ENCODE measurements at places on chromosomes 1 and 21.
A peak's percentile ranks its signal among the peaks of the same experiment; 100 is the strongest.

DNA sequence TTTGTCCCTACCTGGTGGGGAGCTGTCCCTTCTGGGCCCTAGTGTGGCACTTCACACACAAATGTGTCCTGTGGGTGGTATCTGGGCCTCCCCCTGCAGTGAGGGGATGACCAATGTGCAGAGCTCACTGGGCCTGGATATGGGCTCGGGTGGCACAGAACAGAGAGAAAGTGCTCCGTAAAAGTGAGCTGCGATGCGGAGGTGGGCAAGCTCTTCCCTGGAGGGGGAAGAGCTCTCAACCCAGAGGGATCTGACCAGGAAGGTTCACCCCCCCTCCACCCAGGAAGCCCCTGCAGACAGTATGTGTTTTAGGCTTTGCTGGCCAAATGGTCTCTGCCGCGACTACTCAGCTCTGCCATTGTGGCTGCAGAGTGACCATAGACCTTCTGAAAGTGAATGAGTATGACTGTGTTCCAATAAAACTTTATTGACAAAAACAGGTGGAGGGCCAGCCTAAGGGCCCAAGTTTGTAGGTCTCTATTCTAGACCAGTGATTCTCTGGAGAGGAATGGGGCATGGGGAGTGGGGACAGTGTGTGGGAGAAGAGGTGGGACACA is 8.6 kb upstream of the ITGB2 start:
- no peak for DNase-seq

DNA sequence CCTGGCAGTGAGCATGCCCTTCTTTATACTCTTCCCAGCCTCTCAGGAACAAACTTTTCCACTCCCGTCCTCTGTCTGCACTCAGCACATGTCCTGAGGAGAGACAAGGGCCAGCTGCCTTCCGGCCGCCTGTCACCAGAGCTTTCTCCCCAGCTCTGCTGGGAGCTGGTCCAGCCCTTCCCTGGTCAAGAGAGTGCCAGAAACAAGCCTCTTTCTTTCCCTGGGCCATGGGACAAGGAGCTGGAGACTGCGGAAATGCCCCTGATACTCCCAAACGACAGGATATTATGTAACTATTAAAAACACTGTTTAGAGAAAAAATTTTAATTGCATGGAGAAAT is 10.4 kb downstream of the LAMB3 start:
- no peak for DNase-seq

DNA sequence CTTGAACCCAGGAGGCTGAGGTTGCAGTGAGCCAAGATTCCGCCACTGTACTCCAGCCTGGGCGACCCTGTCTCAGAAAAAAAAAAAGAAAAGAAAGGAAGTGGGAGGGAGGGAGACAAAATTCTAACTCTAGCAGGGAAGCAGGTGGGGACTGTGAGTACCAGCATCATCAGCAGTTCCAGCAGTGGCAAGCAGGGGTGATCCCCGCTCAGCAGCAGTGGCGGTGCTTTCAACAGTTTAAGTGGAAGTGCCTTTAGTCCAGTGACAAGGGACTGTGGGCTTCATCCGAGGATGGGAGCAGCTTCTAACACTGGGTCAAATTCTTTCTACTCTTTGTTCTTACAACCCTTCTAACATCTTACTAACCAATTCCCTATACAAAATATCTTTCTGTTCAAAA is 858.1 kb upstream of the ADAMTS5 start:
- no peak for DNase-seq

DNA sequence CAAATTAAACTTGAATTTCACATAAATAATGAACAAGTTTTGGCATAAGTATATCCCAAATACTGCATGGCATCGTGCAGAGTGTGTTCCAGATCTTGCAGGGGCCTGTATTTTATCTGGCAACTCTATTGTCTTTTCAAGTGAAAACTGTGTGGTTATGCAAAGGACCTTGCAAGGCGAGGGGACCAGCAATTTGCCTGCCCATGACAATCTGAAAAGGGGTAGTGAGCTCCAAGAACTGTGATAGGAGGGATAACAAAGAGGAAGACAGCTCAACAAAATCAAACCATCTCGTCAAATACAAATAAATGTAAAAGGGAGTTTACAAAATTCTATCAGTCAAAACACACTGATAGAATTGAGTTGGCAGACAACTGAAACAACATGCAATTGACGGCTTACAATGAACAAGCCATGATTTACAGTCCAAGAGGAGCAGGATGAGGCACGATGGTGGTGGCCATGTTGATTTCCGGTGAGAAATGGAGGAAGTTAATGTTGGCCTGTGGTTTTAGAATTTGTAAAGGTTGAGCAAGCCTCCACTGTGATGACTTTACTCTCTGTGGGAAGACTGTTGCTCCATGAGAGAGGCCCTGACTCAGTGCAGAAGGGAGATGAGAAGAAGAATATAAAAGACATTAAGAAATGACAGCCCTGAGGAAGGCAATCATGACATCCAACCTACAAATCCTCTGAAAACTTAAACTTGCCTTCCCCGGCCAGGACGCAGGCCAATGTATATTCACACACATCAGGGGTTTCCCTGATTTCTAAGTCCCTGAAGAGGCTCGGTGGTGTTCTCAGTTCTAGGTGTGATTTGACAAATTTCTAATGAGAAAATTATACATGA is 132.2 kb downstream of the ADSS2 start:
- no peak for DNase-seq

GRCh38 chr1:184258525-184258924 is 128.3 kb upstream of the C1orf21 start:
- DNase-seq = no peak

DNA sequence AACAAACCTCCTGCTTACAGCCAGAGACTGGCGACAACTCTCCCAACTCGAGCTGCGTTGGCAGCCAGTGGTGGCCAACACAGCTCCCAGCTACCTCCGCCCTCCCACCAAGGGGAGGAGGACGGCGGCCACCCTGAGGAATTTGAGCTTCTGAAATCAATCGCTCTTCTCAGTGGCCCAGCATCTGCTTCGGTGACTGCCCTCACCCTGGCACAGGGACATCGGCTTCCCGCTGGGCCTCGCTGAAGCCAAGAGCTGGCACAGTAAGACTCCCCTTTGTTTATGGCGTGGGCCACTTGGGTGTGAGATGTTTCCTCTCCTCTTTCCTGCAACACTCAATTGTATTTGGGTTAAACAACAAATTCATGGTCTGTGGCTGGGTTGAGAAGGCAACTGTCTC is 136.2 kb downstream of the ZBTB18 start:
- DNase-seq = no peak

DNA sequence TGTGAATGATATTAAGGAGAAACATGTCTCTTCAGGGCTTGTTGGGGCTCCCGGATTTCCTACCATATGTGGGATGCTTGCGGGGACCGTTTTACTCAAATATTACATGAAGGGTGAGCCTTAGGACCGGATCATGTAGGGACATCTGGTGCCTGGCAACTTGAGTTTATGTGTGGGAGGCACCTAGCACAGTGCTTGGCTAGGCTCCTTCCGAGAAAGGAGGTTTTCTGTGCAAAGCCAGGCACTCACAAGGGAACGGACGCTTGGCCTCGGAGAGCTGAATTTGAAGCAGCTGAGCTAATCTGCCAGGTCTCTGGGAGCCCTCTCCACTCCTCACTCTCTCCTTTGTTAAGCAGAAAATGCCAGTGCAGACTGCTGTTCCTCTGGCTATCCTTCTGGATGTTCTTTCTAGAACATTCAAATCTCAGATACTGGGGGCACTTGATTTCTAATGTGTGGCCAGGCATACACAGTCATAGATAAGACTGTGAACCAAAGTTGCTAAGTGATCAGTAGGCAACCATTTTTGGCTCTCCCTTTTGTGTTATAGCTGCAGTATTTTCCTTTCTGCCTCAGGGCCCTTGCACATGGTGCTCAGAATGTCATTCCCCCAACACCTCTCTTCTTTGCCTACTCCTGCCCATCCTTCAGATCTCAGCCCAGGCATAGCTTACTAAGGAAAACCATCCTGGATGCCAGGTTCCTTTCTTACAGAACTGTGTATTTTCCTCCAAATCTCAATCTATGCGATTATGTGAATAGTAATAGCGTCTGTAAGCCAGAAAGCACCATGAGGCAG is 216.6 kb upstream of the CSF3R start:
- no peak for DNase-seq

DNA sequence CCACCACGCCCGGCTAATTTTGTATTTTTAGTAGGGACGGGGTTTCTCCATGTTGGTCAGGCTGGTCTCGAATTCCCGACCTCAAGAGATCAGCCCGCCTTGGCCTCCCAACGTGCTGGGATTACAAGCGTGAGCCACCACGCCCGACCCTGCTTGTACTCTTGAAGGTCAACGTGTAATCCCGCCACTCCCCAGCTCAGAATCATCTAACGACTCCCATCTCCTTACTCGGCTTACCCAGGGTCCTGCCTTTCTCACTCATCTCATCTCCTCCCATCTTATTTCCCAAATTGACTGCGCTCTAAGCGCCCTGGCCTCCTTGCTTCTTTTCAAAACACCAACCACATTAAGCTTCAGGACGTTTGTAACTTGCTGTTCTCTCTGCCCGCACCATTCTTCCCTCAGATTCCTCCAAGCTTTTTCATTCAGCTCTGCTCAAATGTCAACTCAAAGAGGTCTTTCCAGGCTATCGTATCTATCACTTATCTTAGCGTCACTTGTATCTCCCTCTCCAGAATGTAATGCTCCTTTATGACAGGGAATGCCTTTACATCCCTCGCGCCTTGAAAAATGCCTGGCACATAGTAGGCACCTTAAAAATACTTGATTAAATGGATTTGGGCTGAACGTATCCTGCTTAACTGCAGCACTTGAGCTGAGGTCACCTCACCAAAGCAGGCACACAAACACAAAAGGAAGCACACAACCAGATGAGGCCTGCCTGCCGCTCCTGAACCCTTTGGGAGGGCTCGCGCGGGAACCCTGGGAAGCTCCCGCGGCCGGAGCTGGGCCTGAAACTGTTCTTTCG is 1.4 kb upstream of the USP1 start:
- DNase-seq = no peak

GRCh38 chr1:218481116-218481775 is 136.1 kb downstream of the TGFB2 start:
- DNase-seq = no peak

DNA sequence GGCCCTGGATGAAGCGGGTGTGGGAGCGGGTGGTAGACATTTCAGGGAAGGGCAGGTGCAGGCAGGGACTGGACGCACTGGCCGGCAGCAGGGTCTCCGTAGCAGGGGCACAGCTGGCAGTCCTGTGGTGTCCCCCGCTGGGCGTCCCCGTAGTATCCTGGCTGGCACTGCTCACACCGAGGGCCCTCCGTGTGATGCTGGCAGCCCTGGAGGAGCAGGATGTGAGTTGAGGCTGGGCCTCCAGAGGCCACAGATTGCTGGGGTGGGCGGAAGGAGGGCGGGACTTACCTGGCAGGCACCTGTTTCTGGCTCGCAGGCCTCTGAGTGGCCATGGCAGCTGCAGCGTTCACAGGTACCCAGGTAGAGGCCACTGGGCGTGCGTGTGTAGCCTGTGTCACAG is 62.3 kb downstream of the LDLRAD2 start:
- no peak for DNase-seq

DNA sequence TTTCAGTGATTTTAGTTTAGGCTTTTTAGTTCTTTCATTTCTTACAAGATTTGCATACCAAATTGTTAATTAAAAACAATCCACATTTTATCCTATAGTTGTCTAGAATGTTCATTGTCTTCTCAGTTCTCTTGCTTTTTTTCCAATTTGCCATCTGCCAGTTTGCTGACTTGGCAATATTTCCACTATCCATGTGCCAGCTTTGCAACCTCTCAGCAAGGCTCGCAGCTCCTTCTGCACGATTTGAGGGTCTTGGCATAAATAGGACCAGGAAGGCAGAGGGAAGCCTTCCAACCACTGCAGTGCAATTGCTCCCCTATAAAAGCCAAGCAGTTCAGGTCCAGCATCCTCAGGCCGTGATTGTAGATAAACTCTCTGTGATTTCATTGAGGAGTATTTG is 306.8 kb upstream of the FMN2 start:
- DNase-seq = no peak

DNA sequence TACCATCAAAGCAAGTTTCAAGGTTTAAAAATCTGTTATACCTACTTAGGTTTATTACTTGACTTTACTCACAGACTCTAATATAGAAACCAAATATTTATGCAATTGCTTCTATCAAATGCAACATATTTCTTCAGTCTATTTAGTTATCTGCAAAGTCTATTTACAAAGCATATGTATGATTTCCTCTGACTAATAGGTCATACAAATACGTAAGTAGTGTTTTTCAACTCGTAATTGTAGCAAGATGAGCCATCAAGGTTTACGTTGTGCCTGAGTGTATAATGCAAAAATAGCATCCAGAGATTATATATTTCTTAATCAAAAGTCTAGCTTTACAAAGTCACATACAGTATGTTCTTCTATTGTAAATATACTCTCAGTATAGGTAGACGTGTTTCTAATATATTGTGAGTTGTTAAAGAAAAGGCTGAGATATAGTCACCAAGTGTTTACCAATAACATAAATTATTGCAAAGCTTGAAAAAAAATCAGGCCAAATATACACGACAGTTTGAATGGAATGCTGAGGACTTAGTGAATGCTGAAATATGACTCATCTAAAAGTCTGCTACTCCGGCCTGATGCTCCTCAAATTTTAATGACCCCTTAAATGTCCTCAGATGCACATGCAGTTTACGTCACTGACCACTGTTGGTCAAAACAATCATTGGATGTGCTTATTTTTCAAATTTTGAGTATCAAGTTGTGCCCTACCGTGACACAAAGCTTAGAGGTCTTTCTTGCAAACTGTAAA is 48.4 kb downstream of the ADAMTS5 start:
- no peak for DNase-seq

GRCh38 chr1:1213345-1214265 is at the start of gene TNFRSF4:
Gene TNFRSF4, minus strand, starts transcription at chr1:1214153. Its CDS starts 26 bp downstream, at chr1:1214127.
- DNase-seq = no peak

GRCh38 chr1:163055005-163055404 is 14.2 kb upstream of the RGS4 start:
- no peak for DNase-seq

GRCh38 chr1:1000357-1001056 is 610 bp upstream of the HES4 start:
- DNase-seq = peak; percentile 63

GRCh38 chr1:224052772-224053171 is 61.1 kb upstream of the FBXO28 start:
- peak; percentile 96 for DNase-seq

DNA sequence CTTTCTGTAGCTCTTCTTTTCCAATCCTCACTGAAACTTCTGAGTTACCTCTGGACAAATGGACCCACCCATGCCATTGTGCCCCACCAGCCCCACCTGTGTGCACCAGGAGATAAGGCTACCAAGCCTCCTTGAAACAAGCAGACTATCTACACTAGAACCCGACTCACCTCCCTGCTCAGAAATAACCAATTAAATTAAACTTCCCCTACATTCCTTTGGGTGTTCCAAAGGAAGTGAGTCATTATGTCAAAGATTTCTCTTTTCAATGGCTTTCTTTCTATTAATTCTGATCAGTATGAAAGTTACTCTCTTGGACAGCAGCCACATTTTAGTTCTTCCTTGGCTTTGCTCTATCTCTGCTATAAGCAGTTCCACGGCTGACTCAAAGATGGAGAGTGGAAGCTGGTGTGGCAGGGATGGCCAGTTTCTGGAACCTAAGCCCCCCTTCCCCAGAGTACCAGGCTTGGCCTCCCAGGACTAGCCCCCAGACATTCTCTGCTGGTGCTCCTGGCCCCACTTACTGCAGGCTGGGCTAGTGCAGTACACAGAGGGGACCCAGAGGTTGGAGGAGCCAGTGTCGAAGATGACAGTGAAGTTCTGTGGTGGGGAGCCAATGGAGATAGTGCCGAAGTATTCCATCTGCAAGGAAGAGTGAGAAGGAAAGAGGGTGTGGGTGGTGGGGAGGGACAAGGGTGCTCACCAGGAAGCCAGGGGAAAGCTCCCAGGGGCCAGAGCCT is 1.9 kb downstream of the CTSE start:
- peak; percentile 45 for DNase-seq

- no peak for DNase-seq
Observed at GRCh38 chr1:116741836-116742565, 12.2 kb upstream of the CD2 start.

All from kidney capillary endothelial cell (primary cell).